ENCODE measurements at places on chromosomes 5 and 9. TPM values are rescaled to one million over a fixed set of nuclear protein-coding genes. Genes with fewer than 3 reads are reported as not detected.

Gene NUTM2F
- not detected for total RNA-seq

Gene SOX30
- total RNA-seq = not detected

Gene PCDHGB1
- not detected for total RNA-seq

Gene WDR38
- total RNA-seq = not detected

Gene RANBP6
- 27.7 TPM for total RNA-seq

Gene LCN12
- 1.1 TPM for total RNA-seq

Gene SPINK14
- total RNA-seq = not detected

Gene RPL7A
- total RNA-seq = 1,843 TPM

Gene PTTG1
- 118 TPM for total RNA-seq

Gene CD274
- 6.8 TPM for total RNA-seq

Gene SAPCD2
- 30.0 TPM for total RNA-seq

Gene BRD3OS
- total RNA-seq = 14.2 TPM

Gene AOPEP
- 9.5 TPM for total RNA-seq

Gene SLC34A3
- not detected for total RNA-seq

Gene KLF9
- total RNA-seq = 16.2 TPM
